ENCODE measurements at places on chromosomes 1 and 21.

DNA sequence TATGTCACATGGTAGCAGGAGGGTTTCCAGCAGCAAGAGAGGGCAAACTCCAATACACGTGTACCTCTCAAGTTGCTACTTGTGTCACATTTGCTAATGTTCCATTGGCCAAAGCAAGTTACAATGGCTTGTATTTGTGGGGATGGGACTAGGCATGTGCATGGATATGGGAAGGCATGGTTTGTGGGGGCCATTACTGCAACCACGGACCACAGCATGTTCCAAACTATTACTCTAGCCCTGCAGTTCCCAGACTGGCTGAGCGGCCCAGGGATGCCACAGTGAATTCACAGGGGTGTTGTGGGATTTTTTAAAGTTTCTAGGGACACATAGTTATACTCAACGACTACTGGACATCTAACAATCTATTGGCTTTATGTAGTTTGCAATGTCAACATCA is 133.1 kb downstream of the GIPC2 start:
- DNase-seq: no peak

GRCh38 chr1:230425252-230426091 is 660 bp downstream of the PGBD5 start:
- DNase-seq: peak; percentile 18

DNA sequence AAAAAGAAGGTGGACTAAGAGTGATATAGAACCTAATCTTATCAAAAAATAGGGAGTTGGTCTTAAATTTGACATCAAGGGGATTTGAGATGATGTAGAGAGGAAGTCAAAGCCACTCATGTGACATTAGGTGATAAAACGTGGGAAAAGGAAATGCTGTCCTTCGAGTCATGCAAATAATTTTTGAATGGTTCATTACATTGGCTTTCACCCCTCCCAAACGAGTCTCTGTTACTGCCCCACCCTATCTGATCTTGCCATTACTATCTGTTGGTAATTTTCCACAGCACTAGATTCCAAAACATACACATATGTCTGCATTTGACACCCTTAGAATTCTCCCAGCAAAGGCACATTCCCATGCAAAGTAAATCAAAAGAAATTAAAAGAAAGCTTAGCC is 531.1 kb upstream of the ADAMTS5 start:
- DNase-seq: no peak

- DNase-seq: no peak
Measured at GRCh38 chr1:235366286-235366685, 941 bp upstream of the TBCE start.

- no peak for DNase-seq
Measured at GRCh38 chr1:116676291-116676690, 8.8 kb upstream of the IGSF3 start.

GRCh38 chr1:84615790-84616189 is 41.5 kb upstream of the CTBS start:
- no peak for DNase-seq

DNA sequence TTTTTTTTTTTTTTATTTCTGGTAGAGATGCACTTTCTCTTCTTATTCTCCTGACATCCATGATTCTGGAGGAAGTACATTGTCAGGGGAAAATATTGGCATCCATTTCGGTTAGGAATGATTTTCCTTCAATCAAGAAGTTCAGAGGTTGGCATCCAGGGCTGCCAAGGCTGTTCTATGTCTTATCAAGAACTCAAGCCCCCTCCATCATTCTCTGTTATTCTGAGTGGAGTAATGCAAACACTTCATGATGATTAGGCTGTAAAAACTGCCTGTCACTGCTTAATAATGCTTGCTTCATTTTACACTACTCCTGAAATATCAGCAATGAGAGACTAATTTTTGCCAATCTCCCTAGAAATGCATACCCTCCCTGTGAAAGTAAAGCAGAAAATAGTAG is 417.1 kb upstream of the NFIA start:
- DNase-seq: no peak

DNA sequence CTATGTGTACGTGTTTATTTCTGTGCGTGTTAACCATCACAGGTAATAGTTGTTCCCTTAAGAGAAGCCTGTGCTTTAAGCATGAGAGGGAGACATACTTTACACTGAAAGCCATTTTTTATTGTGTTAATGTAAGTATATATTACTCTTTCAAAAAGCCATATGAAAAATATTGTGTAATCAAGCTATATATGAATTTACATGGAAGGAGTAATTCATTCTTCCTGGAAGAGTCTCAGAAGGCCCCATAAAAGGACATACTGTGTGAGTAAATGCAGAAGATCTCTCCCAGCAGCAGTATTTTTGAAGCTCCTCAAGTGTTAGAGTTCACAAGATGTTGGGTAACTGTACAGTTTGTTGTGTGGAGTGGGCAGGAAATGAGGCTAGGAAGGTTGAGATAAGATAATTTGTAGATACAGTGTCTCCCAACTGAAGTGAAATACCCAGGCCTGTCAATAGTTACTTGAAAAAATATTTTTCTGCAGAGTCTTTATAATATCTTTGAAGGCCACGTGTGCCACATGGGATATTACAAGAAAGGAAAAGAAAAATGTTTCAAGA is 138.3 kb downstream of the PTGER3 start:
- no peak for DNase-seq

- no peak for DNase-seq
Measured at GRCh38 chr1:5720484-5720883, 271.7 kb downstream of the NPHP4 start.

GRCh38 chr1:160284220-160284781 is 632 bp downstream of the PEX19 start:
- DNase-seq: peak; percentile 21

Data from body of pancreas (tissue), 4 donors.